GM12892 (cell line): ENCODE measurements at places on chromosomes 13 and 19.

DNA sequence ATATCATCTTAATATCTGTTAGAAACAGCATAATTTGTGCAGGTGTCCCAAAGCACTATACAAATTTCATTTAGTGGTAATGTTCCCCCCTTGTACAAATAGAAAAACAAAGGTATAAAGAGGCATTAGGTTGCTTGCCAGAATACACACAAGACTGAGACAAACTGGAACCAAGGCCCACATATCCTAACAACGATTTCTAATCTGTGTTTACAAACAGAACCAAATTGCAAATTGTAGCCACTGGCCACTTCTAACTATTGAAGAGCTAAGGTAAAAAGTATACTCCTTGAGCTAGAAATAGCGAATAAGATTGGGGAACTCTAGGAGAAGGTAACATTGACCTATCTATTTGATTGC lies 526.1 kb downstream of the KLF12 start:
- DNase-seq = no peak

GRCh38 chr19:50646074-50646807 lies 3.0 kb upstream of the C19orf81 start:
- no peak for DNase-seq

DNA sequence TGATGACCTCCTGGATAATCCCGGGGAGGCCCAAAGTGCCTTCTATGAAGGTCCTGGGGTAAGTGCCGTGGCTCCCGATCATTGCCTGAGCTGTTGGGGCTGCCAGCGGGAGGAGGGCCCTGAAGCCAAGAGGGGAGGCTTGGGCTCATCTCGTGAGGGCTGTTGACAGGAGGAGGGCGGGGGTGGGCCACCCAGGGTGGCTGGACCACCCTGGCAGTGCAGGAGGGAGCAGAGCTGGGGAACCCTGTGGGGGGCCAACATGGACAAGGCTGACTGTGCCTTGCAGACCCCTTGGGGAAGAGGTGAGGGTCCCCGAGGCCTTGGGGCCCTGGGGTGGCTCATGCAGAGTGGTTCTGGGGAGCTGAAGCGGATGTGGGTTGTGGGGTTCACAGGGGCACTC lies 37.4 kb upstream of the EHD2 start:
- no peak for DNase-seq

GRCh38 chr13:33076001-33076992 lies 60.1 kb downstream of the KL start:
- no peak for DNase-seq

DNA sequence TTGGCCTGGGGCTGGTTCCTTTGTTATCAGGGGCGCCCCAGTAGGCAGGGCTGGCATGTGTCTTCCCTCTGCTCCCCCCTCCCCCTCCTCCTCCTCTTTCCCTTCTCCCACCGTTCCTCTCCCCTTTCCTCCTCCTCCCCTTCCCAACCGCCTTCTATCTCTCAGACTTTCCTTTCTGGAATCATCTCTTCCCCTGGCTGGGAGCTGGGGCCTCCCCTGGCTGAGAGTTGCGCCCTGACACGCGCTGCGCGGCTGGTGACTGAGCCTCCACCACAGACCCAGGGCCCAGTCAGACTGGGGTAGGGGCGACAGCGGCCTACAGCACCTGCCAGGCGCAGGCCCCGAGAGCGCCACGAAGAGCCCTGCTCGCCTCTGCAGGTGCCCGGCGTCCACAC lies 2.8 kb downstream of the PNMA8B start:
- no peak for DNase-seq

DNA sequence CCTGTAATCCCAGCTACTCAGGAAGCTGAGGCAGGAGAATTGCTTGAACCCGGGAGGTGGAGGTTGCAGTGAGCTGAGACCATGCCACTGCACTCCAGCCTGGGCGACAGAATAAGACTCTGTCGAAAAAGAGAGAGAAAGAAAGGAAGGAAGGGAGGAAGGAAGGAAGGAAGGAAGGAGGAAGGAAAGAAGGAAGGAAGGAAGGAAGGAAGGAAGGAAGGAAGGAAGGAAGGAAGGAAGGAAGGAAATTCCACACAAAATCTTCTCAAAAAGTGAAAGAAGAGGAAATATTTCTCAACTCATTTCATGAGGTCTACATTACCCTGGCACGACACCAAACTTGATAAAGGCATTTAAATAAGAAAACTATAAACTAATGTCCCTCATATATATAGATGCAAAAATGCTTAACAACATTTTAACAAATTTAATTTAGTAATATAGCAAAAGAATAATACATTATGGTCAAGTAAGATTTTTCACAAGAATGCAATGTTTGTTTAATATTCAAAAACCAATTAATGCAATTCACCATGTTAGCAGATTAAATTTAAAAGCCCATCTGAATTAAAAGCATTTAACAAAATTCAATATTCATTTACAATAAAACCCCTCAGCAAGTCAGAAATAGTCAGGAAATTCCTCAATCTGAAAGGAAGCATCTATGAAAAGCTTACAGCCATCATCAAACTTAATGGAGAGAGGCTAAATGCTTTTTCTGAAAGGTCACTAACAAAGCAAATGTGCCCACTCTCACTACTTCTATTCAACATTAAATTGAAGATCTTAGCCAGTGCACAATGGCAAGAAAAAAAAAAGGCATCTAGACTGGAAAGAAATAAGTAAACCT lies 12.0 kb upstream of the CPB2 start:
- DNase-seq = no peak

- no peak for DNase-seq
Observed at GRCh38 chr13:39129213-39129612, 91.0 kb downstream of the NHLRC3 start.

- no peak for DNase-seq
Observed at GRCh38 chr13:101429733-101430132, 13.4 kb upstream of the NALCN start.
